Inflammatory macrophage treated with lipopolysaccharide for 4 hours (primary cell): ENCODE measurements at places on chromosomes 5 and 9.

- no peak for DNase-seq
Observed at GRCh38 chr5:158178535-158178934, 319.6 kb upstream of the CLINT1 start.

DNA sequence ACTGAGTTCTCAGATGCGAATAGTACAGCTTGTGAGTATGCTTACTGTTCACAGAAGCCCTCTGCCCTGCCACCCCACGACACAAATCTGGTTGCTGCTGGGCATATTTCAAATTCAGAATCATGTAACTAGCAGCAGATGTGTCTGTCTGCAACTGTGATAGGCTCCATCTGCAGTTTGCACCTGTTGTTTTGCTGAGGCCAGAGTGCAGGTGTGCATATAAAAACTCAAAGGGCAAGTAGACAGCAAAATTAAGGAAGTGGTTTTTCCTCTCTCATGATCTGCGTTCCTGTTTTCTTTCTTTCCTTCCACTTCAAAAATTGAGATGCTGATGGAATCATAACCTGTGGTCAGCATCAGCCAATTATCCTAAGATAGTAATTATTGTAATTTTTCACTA, 1000.5 kb downstream of the PTPRD start:
- DNase-seq = no peak

DNA sequence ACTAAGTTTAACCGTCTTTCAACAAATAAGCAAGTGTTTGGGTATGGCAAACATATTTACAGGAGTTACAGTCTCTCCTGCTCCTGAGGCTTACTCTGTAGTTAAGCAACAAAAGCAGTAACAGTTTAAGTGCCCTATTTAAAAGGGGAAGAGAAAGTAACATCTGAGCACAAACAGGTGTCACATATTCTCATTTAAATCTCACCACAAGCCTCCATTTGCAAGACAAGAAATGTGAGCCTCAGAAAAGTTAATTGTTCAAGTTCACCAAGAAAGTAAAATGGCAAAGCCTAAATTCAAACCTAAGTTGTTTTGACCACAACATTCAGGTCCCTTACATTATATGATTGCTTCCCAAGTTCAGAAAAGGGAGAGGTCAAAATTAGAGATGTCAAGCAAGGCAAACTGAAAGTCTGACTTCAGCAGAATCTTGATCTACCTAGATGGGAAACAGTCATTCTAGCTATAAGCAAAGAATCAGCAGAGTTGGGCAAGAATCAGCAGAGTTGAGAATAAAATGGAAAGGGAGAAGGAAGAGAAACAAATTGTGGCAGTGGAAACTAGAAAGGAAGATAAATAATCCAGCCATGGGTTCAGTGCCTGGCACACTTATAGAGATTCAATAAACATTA, 93.4 kb downstream of the STRBP start:
- no peak for DNase-seq

DNA sequence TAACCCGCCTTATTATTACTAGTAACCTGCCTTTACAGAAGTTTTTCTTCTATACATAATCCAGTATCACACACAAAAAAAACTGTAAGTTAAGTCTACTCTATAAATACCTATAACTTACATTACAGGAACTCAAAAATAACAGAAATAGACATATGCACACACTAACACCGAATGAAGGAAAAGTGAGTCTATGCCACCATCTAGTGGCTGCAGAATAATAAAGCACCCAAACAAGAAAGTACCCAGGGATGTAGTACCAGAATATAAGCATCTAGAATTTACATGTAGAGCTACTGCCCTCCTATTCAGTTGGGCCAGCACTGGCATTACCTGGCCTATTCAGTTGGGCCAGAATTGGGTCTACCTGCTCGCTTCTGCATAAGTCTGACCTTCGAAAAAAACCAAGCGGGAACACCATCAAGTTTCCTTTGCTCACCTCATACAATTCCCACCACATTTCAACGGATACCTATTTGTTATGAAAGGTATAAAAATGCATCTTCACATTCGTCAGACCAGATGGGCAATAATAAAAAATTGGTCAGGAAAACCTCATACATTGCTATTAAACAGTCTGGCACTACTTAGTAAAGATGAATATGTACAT, 4.0 kb upstream of the NIPSNAP3A start:
- peak; percentile 66 for DNase-seq

DNA sequence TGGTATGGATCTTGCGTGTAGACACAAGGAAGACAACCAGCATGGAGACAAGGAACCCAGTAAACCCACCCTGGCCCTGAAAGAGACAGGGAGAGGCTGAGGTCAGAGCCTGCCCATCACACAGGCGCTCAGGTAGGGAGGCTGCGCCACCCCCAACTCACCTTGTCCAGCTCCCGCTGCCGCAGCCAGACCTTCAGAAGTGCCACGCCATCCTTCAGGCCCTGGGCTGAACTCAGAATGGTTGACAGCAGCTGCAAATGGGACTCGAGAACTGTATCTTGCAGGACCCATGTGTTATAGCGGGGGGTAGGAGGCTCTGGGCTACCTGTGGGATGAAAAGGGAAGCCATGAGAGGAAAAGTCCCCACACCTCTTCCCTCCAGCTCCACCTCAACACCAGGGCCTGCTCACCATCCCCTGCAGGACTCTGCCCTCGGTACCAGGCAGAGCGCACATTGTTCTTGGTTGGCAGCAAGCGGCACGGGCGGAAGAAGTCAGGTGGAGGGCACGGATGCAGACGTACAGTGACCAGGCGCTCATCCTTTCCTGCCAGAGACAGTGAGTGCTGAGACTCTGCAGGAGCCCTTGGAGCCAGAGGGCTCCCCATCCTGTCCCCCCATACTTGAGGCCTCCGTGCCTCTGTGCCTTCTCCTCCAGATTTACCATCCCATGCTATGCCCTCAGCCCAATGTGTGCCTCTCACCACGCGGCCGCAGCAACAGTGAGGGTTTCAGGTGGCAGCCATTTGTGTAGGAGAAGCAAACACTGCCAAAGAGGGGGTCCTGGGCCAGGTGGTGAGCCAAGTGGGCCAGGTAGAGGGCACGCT, 4.7 kb downstream of the NOL6 start:
- no peak for DNase-seq

- no peak for DNase-seq
Observed at GRCh38 chr9:124505006-124505900, 1.9 kb downstream of the NR5A1 start.

DNA sequence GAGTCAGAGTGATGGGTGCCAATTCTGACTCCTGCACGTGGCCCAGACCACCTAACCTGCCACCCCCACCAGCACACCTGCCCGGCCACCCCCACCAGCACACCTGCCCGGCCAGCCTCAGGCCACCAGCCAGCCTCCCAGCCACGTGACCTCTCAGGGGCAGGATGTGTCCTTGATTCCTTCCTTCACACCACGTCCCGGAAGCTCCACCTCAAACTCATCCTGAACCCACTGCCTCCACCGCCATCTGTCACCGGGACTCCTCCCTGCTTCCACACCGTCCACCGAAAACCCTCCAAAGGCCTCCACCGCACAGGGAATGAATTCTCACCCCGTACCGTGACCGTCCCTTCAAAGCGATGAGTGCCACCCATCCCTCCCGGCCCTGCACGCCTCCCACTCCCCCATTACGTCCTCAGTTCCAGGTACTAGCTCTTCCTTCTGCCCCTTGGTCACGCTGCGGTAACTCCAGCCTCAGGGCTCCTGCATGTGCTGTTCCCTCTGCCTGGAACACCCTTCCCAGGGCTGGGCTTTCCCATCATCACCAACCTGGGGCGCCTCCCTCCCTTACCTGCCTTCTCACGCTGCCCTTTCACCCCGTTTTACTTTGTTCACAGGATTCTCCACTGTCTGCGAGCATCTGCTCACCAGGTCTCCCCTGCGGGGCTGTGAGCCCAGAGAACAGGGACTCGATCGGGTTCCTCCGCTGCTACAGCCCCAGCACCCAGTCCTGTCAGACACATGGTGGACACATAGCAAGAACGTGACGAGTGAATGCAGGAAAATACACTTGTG, 82.9 kb downstream of the ADAMTS2 start:
- DNase-seq = no peak

DNA sequence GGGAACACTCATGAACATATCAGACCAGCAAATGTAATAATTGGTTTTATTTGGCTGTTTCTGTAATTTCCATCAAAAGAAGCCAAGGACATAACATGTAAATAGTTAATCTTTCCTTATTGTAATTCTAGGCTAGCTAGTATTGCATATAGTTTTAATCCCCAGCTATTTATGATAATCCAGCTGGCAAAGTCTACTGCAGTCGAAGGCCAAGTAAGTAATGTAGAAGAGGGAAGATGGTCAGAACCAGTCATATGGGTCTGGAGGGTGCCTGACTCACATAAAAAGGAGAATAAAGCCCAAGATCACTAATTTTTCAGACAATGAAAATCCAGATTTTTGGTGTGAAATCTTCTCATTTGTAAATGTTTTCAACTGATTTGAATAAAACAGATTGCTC, 106.3 kb downstream of the CCDC192 start:
- no peak for DNase-seq

DNA sequence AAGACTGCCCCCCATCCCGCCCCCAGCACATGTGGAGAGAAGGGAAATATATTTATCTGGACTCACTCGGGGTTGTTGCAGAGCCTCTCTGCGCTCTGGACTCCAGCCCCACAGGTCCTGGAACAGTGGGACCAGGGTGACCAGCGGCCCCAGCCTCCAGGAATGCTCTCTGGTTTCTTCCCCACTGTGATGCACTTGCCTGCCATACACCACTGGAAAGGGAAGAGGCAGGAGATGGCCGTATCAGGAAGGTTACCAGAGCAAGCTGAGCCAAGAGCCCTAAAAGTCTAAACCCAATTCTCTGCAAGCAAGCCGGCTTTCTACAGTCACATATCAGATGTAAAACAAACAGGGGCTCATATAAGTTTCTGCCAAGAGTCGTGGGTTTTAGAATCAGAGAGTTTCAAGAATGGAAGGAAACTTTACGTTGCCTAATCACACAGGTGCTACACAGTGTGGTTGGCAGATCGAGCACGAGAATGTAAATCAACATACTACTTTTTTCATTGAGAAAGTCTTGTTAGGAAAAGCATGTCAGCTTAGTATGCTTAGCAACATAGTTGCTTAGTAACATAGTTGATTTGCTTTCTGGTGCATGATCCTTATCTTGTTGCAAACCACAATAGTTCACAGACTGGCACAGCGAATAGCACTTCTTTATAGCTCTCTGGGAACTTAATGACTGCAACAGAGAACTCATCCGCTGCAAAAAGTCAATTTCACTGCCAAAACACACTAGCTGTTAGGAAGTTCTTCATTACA, 201.2 kb downstream of the TARS1 start:
- DNase-seq = no peak

DNA sequence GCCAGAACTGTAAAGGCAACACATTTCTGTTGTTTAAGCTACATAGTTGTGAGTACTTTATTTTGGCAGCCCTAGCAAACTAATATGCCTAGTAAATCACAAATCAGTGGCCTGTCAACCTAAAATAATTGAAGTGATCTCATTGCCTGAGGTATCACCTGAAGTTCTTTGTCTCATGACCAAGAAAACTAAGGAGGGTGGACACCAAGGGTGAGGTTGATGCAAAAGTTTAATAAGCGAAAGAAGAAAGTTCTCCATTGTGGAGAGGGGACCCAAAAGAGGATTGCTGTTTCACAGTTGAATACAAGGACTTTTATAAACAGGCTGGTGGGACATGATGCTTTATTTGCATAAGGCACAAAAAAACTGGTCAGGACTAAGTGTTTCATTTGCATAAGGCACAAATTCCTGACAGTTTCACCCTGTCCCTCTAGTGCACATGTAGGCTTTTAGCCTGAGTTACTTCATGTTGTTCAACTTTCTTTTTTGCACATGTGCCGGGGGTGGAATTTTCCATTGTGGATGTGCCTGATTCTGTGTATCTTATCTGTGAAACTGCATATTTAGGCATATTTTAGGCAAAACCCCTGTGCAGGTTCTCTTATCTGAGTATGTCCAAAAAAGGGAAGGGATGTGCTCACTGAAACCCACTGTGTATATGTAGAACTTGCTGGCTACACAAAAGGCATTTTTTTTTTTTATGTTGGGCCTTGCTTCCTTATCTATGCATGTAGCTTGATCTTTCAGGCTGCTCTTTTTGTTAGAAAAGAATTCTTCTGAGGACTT, 108.6 kb upstream of the RAI14 start:
- no peak for DNase-seq

DNA sequence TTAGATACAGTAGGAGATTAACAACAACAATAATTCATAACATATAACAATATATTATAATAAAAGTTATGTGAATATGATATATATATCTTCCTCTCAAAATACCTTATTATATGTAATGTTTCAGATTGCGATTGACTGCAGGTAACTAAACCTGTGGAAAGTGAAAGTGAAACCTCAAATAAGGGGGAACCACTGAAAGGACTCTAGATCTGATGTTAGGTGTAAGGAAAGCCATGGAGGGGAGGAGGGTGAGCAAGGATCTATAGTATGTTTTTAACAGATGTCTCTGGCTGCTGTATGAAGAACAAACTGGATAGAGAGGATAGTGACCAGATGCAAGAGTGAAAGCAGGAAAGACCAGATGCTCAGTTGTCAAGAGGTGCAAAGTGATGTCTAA, 5.8 kb upstream of the FSTL4 start:
- DNase-seq = no peak

DNA sequence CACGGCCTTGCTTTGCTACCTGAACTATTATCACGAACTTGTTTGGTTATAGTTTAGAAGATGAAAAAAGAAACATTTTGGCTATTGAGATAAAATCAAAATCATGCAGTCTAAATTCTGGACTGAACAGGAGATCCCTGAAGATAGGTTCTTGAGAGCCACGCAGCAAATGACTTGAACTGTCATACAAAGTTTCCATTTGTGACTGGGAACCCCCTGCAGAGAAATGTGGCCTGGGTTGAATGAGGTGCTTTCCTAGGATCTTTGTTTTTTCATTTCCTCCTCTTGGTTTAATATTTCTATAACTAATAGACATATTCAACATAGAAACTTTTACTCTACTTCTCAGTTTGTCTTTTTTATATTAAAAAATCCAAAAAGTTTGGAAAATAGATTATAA, 184.7 kb upstream of the TRPM3 start:
- DNase-seq = no peak

DNA sequence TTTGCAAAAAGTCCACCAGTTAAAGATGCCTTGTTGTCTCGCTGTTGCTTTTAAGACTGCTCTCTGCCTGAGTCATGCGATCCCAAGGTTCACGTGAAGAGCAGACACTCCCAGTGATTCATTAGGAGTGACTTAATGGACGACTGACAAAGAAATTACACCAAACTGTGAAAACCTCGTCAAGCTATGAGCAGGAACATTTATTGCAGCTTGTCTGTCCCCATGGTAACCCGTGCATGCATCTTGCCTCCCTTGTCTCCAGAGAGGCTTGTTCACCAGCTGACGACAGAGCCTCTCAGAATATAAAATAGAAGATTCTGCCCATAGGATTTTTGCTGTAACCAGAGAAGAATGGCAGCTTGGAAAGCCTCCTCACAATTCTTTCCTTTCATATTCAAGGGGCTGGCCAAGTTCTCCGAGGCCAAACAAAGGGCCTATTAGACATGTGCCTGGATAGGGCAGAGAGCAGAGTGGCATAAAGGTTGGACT, 352.7 kb downstream of the SPOCK1 start:
- DNase-seq = no peak

- no peak for DNase-seq
Observed at GRCh38 chr9:115855458-115856133, 298.0 kb upstream of the PAPPA start.
